Muscle of back (tissue), 13 donors: ENCODE measurements at places on chromosomes 7 and 10.
A peak's percentile ranks its signal among the peaks of the same experiment; 100 is the strongest.

DNA sequence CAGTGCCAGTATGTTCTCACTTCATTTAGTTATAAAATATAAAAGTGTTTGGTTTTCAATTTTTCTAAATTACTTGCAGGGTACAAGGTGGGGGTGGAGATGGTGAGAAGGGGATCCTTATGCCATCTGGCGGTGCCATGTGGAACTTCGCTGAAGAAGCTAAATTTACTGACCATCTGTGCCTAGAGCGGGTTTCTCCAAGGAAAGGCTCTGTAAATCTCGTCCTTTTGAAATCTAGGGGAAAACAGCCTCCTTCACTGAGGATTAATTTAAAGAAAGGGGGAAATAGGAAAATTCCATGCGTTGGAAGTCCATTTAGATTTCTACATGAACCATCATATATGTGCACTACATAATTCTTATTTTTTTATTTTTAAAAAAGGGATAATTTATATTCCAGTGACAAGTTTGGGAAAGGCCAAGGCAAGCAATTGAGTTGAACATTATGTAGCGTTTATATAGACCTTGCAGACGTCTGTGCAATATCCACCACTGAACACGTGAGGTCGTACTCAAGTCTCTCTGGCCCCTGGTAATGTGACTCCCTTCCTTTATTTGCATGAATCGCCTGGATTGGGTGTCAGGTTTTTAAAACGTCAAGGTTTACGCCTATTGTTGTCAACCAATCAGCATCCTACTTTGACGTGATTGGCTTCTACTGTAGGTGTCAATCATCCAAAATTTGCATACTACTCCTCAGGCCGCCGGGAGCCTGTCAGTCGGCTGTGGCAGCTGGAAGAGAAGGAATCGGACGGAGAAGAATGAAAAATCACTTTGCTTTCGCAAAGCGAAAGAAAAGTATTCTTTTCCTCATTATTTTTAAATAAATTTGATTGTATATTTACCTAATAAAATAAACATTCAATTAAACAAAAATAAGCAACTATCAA, 297.1 kb upstream of the NFE2L3 start:
- peak; percentile 96 for DNase-seq

- DNase-seq = no peak
These were observed 38.0 kb upstream of the TARP start for GRCh38 chr7:38311329-38311937.

DNA sequence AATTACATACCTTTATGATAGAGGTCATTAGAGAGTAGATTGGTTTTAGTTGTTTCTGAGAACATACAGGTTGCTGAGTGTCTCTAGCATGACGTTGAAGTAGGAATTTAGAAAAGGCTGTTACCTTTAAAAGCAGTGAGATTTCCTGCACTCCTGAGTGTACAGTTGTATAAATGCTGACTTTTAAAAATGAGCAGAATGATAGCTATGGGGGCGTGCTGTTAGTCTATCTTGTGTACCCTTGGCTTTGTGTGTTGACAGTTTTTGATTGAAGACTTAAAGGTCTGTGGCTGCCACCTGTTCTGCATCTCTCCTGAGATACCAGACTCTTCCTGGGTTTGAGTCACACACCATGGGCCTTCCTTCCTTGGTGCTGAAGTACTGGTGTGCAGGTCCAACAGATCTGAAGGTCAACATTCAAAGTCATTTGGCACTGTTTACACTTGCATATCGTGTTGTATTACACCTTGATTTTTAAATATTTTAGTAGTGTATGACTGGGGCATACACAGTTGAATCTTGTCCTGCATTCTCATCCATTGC, 23.8 kb downstream of the DNAJB6 start:
- DNase-seq = no peak

DNA sequence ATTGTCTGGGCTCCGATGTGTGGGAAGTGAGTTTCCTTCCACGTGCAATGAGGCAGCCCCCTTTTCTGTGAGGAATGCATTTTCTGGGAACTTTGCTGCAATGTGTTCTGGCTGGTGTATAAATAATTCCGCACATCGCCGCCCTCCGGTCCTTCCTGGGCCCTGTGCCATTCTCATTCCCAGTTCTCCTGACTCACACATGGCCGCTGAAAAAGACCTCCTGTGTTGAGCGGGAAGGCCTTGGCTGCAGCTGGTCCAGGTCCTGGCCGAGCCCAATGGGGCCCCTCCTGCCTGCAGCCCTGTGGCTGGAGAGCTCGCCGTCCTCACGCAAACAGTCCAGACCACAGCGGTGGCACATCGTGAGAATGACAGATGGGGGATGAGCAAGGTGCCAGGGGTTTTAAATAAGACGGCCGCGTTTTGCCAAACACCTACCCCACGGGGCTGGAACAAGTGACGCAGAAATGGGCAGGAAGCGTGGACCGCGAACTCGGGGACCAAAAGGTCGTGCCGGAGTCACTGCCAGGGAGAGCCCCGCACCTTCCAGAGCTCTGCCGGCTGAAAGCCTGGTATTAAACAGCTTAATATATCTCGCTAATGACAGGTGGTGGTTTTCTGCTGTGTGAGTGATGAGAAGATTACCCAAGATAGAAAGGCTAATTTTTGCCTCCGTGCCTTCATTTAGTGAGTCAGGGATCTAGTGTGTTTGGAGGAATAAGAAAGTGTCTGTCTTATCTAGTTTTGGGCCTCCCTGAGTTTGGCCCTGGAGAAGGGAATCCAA, 37.0 kb downstream of the FAM20C start:
- DNase-seq = peak; percentile 94

DNA sequence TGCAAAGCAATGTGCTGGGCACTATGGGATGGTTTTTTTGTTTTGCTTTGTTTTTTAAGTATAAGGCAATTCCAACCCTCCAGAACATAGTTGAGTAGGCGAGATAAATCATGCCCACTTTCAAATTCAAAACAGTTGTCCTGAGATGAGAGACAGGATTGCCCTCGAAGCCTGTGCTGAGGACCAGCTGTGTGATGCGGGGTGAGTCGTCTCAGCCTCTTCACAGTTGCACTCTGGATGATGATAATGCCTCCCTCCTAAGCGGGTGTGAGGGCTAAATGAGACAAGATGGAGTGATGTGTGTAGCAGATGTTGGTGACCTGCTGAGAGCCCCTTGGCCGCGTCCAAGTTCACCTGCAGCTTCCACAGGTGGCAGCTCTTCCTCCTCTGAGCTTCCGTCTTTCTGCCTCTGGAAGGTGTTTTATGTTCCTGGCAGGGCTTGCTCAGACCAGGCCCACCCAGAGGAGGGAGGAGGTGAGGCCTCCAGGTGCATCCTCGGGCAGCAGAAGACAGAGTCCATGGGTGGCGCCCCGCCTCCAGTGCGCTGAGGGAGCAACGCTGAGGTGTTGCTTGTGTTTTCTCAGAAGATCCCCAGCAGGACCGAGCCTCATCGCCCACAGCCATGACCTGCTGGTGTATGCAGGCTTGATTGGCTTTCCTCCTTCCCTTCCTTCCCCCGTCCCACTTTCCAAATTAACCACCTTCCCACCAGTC, 30.6 kb downstream of the ECHDC3 start:
- DNase-seq = no peak

DNA sequence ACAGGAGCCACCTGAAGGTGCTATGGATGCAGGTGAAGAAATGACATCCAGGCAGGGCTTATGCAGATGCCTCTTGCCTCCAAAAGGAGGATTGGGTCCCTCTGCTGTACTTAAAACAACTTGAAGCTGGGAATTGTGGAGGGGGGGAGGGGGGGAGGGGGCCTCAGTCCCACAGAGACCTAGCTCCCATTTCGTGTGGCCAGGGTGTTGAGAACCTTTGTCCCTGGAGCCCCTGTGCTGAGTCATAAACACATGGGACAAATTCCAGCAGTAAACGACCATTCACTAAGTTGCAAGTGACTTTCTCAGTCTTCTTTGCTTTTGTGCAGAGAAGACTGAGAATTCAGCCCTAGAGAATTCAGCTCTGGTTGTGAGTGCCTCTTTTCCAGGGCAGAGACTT, 96.5 kb upstream of the PODXL start:
- no peak for DNase-seq

- peak; percentile 74 for DNase-seq
These were observed 398.8 kb upstream of the KLF6 start for GRCh38 chr10:4183761-4184261.

DNA sequence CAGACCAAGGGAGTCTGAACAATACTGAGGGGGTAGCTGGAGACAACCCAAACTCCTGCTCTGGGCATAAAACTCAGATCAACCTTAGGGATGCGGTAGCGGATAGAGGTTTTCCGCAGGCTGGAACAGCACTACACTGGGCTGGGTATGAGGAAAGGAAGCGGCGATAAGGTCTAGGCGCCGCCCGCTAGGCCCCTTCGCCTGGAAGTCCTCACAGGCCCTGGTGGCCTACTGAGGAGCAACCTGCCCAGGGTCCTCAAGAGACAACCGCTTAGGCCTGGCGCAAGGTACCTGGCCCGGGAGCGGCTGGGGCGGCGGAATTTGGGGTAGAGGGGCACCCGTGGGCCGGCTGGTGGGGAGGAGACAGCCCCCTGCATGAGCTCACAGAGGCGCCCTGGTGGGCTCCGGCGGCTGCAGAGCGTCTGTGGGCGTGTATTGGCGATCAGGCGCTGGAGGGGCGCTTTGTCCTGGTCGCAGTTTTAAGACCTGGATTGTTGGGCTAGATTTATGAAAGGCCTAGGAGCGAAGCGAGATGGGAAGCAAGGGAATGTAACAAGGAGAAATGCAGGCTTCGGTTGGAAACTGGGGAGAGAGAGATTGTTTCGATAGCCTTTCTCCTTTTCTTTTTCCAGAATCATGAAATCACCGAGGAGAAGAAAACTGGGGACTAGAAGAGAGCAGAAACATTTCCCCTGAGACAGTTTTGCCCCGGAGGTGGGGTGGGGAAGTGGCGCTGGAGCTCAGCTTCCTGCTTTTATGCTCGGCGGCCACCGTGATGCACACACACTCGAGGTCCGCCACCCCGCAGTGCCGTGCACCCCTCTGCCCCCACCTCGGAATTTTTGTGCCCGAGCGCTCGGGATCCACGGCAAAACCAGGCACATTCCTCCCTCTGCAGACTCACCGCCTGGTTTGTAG, 2.4 kb upstream of the NKX2-3 start:
- DNase-seq = no peak

GRCh38 chr7:41795276-41795833, 92.5 kb upstream of the INHBA start:
- DNase-seq = no peak

DNA sequence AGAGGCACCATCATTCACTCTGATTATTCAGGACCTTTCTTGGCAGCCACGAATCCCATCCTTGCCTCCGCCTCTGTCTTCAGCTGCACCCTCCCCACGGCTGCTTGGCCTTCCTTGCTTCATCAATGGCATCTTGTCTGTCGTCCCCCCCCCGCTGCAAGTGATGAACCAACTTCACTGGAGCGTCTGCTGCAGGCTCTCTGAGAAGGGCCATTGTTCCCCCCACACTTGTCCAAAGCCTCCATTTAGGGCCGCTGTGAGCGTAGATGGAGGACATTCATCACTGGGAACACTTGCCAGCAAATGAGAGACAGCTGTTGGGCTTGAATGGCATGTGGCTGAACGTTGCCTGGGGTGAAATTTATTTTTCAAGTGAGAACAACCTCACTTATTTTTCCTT, 20.1 kb downstream of the AFAP1L2 start:
- DNase-seq = peak; percentile 51

DNA sequence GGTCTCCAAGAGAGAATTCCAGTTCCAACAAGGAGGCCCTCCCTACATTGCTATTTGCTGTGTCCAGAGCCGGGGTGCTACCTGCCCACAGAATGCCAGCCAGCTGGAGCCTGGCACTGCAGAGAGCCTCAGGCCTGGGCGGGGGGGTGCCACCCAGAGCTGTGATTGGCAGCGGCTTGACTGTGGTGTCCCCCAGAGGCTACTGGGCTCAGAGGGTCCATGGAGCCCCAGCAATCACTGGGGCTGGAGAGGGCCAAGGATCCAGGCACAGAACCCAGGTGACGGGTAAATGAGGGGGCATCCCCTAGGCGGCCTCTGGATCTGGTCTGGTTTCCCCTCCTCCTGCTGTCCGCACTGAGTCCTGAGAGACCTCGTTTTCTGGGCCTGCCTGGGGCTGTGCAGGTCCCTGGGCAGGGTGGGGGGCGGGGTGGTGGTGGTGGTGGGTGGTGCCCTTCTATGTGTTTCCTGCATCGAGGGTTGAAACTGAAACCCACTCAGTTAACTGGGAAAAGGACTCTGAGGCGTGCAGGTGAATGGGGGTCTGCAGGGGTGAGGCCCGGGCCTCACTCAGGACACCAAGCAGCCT, 12.6 kb downstream of the DPYSL4 start:
- DNase-seq = no peak

GRCh38 chr10:124739119-124739921, 4.9 kb downstream of the FAM53B start:
- DNase-seq = no peak

DNA sequence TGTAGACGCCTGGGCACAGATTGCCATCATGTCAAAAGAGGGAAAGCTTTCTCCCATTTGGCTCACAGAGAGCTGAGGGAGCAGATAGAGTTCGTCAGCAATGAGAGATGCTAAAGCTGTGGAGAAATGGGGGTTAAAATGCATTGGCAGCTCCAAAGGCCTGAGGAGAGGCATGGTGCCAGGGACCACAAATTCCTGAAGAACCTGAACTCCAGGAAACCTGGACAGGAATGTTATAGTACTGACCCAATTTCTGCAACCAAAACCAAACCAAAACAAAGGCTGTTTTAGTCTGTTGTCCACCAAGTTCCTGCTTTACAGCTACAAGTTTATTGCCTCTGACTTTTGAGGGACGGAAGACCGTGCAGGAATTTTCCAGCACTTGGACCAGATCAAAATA, 575.7 kb downstream of the REEP3 start:
- DNase-seq = no peak

- DNase-seq = no peak
These were observed 334.7 kb downstream of the LRMDA start for GRCh38 chr10:75766106-75766505.
